Kidney (tissue), 22 donors: ENCODE measurements at places on chromosomes 6 and 20.

DNA sequence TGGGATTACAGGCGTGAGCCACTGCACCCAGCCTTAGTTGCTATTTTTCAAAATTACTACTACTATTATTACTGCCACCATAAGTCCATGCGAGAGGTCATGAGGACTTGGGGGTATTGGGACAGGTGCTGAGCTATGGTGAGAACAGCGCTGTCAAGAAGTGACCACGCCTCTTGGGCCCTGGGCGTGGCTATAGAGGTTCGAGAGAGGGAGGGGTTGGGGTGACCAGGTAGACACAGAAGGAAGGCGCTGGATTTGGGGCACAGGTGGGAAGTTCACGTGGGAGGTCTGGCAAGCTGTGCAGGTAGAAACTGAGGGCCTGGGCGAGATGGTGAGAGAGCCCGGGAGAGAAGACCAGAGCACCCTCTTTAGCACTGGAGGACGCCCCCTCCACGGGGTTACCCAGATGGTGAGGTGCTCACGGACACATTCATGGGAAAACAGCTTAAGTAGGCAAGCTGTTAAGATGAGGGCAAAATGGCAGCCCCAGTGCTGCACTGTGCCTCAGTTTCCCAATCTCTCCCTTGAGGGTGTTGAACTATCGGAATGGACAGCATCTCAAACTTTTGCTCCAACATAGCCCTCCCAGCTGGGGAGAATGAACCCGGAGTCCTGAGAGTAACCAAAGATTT lies 61.0 kb downstream of the RAB44 start:
- no peaks in the 10 kb centered on the region for H3K27me3 ChIP-seq
- H3K36me3 ChIP-seq, result no peaks in the 10 kb centered on the region
- H3K4me3 ChIP-seq, result no peak overlapping the region
- no peaks in the 10 kb centered on the region for H3K4me1 ChIP-seq
- no peak for DNase-seq

DNA sequence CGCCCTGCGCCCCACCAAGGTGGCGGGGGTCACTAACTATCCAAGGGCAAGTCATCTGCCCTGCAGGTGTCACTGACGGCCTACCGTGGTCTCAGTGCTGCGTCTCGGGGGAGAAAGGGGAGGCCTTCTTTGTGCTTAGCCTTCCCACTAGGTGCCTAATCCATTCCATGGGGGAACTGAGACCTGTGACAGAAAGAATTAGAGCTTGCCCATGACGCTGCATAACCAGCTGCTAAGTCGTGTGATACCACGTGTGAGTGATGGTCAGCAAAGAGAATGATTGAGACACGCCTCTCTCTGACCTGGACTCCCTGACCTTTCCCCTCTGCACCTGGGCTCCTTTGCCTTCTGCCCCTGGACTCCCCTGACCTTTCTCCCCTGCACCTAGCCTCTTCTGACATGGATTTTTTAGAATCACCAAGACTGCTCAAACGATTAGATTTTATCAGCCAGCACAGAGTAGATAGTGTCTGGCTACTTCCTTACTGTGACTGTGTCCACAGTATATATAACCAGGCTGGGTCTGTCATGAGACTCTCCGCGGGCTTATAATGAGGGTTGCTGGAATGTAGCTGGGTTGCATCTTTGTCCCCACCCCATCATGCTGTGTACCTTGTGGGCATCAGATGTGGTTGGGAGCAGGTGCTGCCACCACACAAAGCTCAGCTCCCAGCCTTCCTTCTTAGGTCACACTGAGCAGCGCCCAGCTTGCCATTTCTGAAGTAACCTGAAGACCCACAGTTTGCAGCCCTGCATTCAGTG lies 140.6 kb downstream of the TMEM242 start:
- H3K36me3 ChIP-seq, result peaks cover 16% of the 10 kb centered on the region

DNA sequence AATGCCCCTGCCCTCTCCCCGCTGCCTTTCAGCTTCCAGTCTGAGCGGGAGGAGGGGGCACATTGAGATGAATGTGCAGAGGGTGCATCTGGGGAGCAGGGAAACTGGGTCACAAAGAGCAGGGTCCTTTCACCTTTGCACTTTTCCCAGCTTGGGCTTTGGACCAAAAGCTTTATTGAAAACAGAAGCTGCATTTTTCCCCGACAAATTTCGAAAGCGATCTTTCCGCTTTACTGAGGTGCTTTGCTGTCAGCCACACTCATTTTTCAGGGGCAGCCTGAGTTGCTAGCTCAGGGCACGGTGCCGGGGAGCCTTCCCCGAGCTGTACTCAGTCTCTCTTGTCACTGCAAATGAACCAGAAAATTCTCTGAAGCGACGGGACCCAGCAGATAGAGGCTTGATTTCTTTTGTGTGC lies 283.7 kb upstream of the SOX4 start:
- no peaks in the 10 kb centered on the region for H3K27me3 ChIP-seq
- DNase-seq, result no peak

GRCh38 chr6:169692516-169692915 lies 9.3 kb downstream of the WDR27 start:
- peaks cover 6% of the 10 kb centered on the region for H3K36me3 ChIP-seq
- H3K4me1 ChIP-seq, result no peaks in the 10 kb centered on the region
- H3K4me3 ChIP-seq, result no peak overlapping the region
- DNase-seq, result no peak
- no peaks in the 10 kb centered on the region for H3K27me3 ChIP-seq

- DNase-seq, result peak; percentile 52
- H3K4me3 ChIP-seq, result no peak overlapping the region
- no peaks in the 10 kb centered on the region for H3K27me3 ChIP-seq
- no peak overlapping the region for H3K27ac ChIP-seq
- no peaks in the 10 kb centered on the region for H3K36me3 ChIP-seq
Observed at GRCh38 chr20:56439771-56440291, 27.8 kb downstream of the CASS4 start.
